ENCODE measurements at places on chromosomes 2 and 18.

- no peak for DNase-seq
These were observed 2.6 kb downstream of the SLC66A2 start for GRCh38 chr18:79948719-79949411.

DNA sequence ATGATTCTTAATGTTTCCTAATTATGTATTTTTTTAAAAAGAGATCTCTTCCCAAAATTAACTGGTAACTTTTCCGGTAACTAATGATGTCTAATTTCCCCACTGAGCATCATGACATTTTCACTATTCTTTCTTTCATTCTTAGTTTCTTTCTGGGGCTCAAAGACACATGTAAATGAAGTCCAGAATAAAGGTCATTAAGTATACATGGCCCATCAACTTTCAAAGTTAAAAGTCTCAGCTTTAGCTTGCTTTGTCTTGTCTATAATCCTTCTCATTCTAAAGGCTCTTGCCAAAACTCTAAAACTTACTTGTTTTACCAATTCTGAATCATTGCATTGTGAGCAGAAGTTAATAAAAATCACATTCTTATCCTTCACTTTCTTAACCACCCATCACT, 53.6 kb downstream of the ASXL2 start:
- DNase-seq, result no peak

DNA sequence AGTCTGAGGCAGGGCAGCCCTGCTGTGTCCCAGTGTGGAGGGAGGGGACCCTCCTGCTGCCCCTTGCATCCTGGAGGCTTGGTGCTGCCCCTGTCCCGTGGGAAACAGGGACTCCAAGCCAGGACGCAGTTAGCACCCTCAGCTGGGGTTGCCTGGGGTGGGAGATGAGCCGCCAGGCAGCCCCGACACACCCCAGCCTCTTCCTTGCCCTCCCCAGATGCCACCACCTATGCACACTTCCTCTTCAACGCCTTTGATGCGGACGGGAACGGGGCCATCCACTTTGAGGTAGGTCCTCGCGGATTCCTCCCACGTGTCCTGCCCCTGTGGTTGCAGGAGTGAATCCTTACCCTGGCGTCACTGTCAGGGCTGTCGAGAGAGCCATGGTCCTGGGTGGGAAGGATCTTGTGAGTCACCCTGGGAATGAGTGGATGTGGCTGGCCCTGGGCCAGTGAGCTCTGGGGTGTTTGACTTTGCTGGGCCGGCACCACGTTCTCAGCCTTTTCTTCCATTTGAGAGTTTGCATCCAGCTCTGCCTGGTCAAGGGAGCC, 27.5 kb upstream of the FAHD2A start:
- no peak for DNase-seq

DNA sequence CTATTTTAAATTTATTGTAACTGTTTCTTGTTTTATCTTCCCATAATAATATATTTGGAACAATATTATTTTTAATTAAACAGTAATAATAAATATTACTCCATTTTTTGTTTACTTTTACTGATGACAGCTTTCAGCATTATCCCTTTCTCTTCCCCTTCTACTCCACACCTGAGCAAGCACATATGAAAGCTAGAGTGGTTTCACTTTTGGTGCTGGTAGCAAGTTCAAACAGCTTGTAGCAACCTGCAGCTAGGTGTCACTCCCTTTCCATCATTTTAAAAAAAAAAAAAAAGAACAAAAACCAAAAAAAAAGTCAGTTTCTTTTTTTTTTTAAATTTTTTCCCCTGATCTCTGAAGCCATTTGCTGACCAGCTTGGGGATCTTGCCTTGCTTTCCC, 801.8 kb downstream of the CCDC85A start:
- DNase-seq, result no peak

DNA sequence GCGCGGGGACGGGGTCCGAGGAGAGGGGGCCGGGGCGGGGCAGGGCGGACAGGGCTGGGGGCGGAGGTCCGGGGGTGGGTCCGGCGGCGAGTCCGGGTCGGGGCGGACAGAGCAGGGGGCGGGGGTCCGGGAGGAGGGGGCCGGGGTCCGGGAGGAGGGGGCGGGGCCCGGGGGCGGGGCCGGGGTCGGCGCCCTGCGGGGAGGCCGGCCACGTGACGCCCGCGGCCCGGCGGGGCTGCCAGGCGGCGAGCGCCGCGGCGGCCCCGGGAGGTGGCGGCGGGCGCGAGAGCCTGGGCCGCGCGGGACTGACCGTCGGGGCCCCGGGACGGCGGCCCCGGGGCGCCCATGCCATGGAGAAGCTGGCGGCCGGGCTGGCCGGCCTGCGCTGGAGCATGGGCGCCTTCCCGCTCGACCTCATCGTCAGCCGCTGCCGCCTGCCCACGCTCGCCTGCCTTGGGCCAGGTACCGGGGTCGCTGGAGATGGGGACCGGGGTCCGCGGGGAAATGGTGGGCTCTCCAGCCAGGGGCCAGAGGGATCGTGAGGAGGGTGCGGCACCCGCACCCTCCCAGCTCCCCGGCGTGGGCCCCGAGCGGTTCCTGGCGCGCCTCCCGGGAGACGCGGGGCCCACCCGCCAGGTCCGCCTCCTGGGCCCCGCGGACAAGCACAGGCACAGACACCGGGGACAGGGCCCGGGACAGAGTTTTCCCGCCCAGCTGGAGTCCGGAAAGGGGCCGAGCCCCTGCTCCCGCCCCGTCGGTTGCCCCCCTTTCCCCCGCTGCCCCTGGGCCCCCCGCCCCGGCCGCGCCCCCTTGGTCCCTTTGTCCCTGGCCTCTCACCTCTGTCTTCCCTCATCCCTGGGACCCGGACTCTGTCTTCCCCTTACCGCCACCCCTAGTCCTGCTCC, at the start of gene GAREM2:
Gene GAREM2 (plus strand): TSS at position 218 of the 905 bp plus-strand sequence. CDS start 133 bp downstream, at position 351.
- no peak for DNase-seq

GRCh38 chr2:12672711-12673315, 43.9 kb upstream of the TRIB2 start:
- no peak for DNase-seq

DNA sequence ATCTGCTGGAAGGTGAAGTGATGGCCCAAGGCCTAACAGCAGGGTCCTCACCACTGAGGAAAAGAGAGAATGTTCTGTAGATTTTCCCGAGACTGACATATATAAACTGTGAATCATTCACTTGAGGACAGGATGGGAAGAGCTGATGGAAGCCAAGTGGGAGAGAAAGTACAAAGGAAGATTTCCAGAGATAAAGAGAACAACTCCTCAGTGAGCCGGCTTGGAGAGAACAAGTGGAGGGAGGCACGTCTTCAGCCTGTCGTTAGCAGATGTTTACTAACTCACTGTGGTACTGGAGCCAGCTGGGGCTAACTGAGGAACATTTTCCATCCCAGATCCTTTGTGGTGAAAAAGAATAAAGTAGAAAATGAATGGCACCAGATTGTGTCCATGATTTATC, 552.9 kb upstream of the TNP1 start:
- no peak for DNase-seq

DNA sequence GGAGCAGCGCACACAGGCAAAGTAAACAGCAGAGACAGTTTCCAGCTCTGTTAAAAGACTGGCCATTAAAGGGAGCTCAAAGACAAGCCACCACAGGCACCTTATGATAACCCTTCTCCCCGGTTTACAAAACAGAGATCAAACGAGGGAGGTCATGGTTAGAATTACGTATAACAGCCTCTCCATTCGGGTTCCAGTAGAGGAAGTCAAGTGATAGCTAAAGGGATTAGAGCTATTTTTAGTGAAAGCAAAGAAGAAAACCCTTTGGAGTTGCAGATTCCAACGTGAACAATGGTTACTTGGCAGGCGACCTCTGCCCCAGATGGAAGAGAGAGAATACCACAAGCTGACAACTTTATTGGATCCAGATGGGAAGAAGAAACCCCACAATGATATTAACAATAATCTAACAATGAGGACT, 31.2 kb upstream of the EDAR start:
- DNase-seq, result no peak

DNA sequence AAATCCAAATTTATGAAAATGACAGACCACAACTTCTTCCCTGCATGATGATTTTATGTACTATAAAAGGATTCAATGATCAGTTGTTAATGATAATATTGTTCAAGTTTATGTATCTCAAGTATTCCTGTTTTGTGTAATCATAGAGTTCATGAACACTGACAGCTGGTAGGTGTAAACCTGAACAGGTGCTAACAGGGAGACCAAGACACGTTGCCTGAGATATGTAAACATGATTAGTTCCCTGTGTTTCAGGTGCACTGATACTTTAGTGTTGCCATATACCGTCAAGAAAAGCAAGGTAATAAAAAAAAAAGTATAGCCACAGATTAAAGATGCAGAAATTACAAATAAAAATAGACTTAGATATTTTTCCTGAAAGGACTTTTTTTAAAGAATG, 131.8 kb downstream of the BAZ2B start:
- no peak for DNase-seq

- DNase-seq, result no peak
These were observed 213.1 kb downstream of the DNER start for GRCh38 chr2:229501051-229501794.

DNA sequence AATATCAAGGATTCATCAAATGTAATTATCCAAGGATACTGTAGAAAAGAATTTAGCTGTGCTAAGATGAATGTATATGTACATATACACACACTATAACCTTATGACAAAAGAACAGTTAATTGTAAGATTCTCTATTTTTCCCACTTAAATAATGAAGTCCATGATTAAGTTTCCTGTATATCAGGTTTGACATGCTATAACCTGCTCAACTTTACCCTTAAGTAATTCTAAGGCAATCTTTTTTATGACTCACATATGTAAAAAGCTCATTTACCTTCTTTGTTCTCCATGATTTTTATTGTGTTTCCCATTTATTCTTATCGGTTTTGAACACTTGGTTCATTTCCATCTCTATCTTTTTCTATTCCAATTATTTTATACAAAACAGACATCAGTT, 1213.1 kb upstream of the SLC39A10 start:
- DNase-seq, result no peak

DNA sequence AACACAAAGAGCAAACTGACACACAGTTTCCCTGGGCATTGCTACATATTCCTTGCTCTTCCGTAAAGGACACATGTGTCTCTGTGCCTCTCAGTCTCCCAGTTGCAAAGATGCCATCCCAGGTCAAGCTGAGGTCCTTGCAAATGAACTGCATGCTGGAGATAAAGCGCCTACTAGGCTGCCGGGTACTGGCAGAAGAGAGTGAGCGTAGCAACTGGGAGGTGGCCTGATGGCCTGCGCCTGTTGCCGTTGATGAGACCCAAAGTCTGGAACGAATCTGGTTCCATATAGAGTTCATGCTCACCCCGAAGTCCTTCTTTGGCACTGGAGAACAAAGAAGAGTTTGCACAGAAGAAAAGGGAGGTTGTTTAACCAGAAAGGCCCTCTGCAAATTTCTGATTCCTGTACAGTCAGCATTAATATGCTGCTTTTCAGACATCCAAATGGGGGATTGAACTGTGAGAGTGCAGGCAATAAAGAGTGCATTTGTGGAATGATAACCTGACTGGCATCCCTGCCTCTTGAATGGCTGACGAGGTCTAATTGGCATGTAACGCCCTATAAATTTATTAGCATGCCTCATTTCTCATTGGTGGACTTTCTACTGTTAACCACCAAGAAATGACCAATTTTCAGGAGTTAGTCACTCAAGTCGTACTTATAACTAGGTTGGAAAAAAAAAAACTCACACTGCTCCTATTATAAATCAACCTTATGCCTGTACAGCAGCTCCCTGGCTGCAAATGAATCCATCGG, 78.7 kb downstream of the GBX2 start:
- no peak for DNase-seq

- no peak for DNase-seq
These were observed 34.8 kb downstream of the CDH20 start for GRCh38 chr18:61368001-61368400.

- no peak for DNase-seq
These were observed 404.6 kb upstream of the CWC22 start for GRCh38 chr2:180411661-180412060.

GRCh38 chr18:23268641-23269040, 133.4 kb downstream of the CABLES1 start:
- no peak for DNase-seq

GRCh38 chr18:30687501-30687900, 355.0 kb downstream of the DSC3 start:
- DNase-seq, result no peak

GRCh38 chr2:24544456-24545115, 53.5 kb downstream of the NCOA1 start:
- no peak for DNase-seq

- no peak for DNase-seq
These were observed 99.2 kb upstream of the ASAP2 start for GRCh38 chr2:9107168-9108025.

DNA sequence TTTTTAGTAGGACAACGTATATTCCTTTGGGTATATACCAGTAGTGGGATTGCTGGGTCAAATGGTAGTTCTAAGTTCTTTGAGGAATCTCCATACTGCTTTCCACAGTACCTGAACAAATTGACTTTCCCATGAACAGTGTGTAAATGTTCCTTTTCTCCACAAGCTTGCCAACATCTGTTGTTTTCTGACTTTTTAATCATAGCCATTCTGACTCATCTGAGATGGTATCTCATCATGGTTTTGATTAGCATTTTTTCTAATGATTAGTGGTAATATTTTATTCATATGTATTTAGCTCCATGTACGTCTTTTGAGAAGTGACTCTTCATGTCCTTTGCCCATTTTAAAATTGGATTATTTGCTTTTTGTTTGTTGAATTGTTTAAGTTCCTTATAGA, 58.4 kb upstream of the CERS6 start:
- DNase-seq, result no peak

DNA sequence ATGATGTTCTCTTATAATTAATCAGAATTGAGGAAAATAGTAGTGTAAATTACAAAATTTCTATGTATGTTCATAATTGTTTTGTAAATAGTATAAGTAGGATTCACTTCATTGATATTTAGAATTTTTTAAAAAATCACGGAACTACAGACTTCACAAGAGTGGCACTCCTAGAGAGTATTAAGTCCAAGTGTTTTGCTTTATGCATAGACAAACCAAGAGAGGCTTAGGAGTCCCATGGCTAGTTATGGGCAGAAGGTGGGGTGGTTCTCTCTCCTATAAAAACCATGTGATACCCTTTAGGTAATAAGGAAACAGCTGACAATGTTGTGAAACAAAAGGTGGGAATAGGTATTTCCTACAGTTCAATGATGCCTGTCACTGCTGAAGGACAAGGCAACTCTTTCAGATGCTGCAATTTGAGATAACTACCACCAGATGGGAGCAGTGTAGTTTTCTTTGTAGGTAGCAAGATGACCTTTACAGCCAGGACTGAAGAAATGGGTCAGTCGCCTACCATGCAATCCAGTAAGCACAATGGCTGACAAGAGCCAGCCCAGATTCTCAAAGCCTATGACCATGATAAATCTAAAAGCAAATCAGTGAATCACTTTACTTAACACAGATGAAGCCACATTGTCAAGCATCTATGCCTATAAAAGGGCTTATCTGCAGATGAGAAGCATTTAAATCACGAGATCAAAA, 83.9 kb downstream of the AAK1 start:
- no peak for DNase-seq

GRCh38 chr2:209512971-209513370, 89.1 kb downstream of the MAP2 start:
- no peak for DNase-seq

DNA sequence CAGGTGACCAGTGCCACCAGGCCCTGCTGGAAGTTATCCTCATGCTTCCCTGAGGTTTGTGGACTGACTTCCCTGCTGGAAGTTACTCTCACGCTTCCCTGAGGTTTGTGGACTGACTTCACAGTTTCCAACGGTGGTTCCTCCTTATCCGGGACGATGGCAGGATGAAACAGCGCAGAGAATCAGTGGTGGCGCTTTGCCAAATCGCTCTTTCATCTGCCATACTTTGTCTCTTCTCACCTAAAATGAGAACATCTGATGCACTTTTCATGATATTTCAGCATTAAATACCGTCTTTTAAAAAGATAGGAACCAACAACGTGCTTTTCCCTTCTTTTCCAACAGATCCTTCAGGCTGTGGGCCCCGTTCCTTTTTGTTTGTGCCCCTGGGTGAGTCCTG, 183.3 kb downstream of the LDLRAD4 start:
- no peak for DNase-seq

Measured in femur (tissue), 1 donor.